ENCODE measurements at places on chromosomes 16 and 17. TPM values are rescaled to one million over a fixed set of nuclear protein-coding genes. Genes with fewer than 3 reads are reported as not detected.

HOXB8 gene
- total RNA-seq: 19.7 TPM

DNA sequence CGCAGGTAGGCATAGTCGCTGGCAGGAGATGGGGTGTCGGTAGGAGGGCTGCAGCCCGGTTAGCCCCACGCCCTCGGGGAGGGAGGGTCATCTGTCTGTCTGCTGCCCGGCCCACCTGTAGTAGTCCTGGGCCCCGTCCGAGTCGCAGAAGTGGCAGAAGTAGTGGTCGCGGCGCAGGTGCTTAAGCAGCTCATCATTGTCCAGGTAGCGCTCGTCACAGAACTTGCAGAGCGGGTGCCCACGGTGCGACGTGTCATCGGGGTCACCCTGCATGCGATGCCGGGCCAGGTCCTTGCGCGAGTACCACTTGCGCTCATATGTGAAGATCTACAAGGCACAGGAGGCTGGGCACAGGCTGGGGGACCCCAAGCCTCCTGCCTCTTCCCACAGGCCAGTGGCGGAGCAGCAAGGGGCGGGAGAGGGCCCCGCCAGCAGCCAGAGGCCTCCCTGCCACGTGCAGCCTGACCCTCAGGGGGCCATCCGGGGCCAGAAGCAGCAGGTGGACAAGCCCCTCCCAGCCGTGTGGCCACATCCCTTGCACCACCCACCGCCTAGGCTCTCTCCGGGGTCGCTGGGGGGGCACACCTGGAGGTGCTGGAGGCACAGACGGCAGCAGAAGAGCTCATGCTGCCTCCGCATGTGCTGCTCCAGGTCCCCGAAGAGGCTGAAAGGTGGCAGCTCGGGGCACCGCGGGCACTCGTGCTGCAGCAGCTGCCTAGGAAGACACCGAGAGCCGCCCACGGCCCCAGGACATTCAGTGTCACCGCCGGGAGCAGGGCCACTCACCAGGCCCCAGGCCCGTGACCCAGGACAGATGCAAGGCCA lies 7.0 kb downstream of the ZNF598 start:
- no peak for DNase-seq

DNA sequence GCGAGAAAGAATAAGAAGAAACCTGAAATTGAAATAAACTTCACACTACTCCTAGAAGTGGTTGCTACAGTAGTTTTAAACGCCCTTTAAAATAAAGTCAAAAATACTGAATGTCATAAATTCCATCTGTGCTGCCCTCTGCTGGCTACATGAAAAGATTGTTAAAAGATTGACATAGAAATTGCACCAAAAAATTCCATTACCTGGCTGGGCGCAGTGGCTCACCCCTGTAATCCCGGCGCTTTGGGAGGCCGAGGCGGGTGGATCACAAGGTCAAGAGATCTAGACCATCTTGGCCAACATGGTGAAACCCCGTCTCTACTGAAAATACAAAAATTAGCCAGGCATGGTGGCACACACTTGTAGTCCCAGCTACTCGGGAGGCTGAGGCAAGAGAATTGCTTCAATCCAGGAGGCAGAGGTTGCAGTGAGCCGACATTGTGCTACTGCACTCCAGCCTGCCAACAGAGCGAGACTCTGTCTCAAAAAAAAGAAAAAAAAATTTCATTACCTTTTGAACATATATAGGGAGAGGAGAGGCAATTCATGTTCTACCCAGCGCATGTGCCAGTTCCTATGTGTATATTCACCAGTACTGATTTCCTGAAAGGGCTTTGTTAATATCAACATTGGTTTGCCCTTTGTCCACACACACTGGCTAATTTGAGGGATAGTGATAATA lies 36.5 kb downstream of the CYTH1 start:
- peak; percentile 29 for DNase-seq

DNA sequence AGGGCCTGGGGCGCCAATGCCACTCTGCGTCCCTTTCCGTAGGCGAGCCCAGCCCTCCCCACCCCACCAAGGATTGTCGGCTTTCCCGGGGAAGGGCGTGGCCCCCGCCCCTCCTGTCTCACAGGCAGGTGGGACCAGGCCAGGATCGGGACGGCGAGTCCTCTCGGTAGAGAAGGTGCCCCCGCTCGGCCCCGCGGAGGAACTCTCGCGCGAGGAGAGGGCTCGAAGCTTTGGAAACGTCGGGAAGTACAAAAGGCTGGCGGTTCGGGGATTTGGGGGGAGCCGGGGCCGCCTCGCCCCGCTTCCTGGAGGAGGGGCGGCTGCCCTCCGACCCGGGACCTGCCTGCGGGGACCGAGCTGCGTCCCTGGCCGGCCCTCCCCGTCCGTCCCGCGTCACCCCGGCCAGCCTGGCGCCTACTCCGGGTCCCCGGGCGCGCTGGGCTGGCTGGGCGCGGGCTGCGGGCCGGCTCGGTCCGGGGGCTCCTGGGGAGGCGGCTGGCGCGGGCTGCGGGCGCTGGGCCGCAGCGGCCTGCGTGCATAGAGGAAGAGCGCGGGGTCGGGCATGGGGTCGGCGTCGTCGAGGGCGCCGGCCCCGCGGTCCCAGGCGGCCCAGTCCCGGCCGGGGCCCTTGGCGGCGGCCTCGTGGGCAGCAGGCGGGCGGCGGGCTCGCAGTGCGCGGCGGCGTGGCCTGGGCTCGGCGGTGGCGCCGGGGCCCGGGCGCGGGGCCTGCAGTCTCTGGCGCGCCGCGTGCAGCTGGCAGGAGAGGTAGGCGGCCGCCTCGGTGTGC lies 12.6 kb upstream of the CLUH start:
- DNase-seq: no peak

SLC12A3 gene
- not detected for total RNA-seq

DNA sequence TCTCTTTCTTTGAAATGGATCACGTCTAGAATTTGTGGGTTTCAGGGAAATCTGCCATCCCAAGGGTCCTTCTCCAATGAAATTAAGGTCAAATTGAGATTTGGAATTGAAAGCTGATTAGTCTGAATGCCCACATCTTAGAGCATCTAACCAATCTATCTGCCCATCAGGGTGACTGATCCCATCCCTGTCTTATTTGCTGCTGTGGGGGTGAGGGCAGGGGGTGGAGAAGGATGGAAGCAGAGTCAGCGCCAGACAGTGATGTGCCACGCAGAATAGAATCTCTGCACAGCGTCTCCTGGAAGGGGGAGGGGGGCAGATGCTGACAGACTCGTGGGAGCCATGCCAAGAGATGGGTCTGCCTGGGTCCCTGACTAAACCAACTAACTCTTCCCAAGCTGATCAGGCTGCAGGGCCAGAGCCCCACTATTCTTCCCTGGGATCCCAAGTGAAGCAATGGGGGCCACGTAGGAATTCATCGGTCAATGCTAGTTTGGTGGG lies 32.1 kb downstream of the CDK5RAP3 start:
- no peak for DNase-seq

CALCOCO2 gene
- 35.4 TPM for total RNA-seq

GRCh38 chr17:82817947-82818346 lies 21.9 kb downstream of the ZNF750 start:
- DNase-seq: no peak

DNA sequence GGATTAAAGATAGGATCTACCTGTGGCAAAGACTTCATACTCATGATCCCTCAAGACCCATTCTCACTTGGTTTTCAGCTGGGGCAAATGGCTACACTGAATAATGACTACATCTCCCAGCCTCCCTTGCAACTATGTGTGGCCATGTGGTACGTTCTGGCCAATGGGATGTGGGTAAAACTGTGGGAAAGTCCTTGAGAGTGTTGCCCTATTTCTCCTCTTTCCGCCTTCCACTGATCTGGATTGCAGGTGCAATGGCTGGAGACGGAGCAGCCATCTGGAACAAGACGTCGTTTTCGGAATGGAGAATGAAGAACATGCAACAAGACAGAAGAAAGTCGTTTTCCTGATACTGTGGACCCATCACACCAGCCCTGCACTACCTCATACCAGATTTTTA lies 48.5 kb downstream of the HAPSTR1 start:
- no peak for DNase-seq

JPT1 gene
- 319 TPM for total RNA-seq

DNA sequence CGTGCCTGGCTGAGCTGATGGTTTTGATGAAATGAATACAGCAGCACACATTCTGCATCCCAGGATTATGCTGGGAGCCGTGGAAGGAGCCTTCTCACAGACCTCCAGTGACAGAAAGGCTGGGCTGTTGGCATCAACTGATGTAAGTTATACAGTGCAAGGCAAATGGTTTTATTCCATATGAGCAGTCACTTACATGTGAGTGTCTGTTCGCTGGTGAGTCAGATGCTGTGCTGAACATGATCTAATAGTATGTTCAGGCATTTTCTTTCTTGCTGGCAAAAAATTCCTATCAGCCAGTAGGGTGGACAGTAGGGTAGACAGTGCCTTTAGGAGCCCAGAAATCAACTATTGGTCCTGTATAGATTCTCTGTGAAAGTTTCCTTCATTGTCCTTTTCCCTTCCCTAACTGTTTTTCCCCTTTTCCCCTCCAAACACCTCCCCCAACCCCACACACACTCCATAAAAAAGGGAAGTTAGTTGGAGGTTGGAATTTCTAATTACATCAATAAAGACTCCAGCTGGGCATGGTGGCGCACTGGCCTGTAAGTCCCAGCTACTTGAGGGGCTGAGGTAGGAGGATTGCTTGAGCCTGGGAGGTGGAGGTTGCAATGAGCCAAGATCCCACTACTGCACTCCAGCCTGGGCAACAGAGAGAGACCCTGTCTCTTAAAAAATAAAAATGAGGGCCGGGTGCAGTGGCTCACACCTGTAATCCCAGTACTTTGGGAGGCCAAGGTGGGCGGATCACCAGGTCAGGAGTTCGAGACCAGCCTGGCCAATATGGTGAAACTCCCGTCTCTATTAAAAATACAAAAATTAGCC lies 36.2 kb downstream of the LDHD start:
- no peak for DNase-seq

NOB1 gene
- 62.3 TPM for total RNA-seq

ATP2A1 gene
- 3.3 TPM for total RNA-seq

- DNase-seq: no peak
Observed at GRCh38 chr16:75267631-75268264, 16.3 kb upstream of the BCAR1 start.

DNA sequence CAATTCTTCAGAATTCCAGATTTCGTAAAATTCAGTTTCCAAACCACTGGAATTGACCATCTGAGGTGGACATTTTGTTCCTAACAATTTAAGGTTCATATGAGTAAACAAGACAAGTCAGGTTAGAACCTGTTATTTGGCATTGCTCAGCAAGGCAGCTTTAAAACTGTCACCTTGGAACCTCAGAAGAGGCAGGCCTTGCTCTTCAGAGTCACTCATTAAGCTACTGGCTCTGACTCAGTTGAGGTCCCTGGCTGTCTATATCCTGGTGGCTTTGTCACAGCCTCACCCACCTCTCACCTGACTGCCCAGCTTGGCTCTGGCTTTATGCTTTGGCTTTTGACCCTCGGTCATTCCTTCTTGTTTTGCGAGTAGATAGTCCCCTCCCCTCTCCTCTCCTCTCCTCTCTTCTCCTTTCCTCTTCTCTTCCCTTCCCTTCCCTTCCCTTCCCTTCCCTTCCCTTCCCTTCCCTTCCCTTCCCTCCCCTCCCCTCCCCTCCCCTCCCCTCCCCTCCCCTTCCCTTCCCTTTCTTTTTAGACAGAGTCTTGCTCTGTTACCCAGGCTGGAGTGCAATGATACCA lies 238.4 kb downstream of the SHISA9 start:
- no peak for DNase-seq

DNA sequence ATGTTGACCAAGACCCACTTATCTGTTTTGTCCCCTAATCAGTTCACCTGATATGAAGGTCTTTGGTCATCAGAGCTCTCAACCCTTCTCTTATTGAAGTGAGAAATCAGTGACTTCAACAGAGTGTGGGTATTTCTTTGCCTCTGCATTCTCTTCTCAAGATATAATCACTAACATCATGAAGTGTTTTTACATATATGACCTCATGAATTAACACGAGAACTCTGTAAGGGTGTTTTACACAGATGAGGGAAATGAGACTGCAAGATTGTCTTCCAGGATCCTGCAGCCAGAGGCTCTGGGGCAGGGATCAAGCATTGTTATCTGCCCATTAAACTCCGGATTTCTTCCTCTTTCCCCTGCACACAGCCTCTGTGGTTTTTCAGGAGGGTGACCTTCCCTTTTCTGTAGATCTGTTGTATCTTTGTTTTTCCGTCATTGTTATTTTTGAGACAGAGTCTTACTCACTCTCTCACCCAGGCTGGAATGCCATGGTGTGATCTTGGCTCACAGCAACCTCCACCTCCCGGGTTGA lies 22.7 kb downstream of the LCMT1 start:
- DNase-seq: no peak

- DNase-seq: no peak
Observed at GRCh38 chr16:22216191-22216831, 10.2 kb downstream of the EEF2K start.

CCL23 gene
- not detected for total RNA-seq

DNA sequence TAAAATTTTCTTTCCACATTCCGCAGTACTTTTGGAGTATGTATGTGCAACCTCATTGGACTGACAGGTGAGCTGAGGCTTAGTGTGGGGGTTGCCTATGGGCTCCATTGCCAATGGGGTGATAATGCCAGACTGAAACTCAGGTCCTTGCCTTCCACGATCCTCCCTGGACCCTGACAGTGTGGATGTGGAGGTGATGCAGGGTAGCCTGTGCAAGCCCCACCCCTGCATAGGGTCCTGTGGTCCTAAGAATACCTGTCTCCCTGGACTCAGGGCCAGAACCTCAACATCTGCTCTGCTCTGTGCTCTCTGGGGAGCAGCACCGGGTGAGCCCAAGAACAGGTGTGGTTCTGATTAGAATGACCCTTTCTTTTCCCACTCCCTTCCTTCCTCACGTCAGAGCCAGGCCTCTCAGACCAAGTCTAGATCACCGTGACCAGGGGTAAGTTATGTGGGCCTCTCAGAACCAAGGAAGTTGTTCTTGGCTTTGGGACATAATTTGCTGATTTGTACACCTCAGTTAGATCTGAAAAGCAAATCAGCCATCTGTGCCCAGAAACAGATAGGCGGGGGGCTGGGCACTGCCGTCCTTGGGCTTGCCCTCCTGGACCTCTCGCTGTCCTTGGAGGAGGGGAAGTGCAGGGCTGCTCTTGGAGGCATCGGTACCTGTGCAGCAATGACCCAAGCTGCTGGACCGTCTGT lies 8.4 kb upstream of the TNS4 start:
- DNase-seq: no peak

GRCh38 chr16:2726923-2727322 lies 6.9 kb upstream of the PRSS27 start:
- DNase-seq: no peak

DNA sequence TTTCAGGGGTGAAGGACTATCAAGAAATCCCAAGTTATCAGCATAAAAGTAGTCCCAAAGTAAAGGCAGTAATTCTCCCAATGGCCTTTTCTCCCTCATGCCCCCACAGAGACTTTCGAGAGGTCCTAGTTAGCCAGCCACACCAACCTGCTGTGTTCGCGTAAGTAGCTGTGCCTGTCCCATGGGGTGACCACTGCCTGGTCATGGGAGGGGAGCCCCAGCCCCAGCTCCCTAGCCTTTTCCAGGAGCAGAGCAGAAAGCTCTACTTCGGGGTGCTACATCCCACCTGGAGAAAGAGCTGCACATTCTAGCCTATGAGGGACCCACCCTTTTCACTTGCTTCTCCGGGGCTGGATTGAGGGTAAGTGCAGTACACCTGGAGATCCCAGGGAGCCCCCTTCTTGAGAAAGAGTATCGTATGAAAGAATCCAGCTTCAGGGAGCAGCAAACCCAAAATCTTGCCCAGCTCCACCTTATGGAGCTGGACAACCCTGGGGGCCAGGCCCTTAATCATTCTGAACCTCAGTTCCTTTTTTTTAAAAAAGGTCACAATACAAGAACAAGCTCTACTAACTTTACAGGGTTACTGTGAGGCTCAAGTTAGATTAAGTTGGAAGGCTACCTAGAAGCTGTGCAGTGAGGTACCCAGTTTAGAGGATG lies 8.6 kb upstream of the SOST start:
- no peak for DNase-seq

All from neural crest cell (in vitro differentiated cells).